ENCODE measurements at places on chromosomes 16 and 17. TPM values are rescaled to one million over a fixed set of nuclear protein-coding genes. Genes with fewer than 3 reads are reported as not detected.

The SLFN12L gene
- 1.4 TPM for polyA plus RNA-seq

The AURKB gene
- polyA plus RNA-seq = 22.6 TPM

The CLDN7 gene
- 250 TPM for polyA plus RNA-seq

The IGF2BP1 gene
- polyA plus RNA-seq = 30.7 TPM

The KRT20 gene
- 31.7 TPM for polyA plus RNA-seq

The ABAT gene
- polyA plus RNA-seq = 55.7 TPM

The MPO gene
- polyA plus RNA-seq = 0.79 TPM

The KAT2A gene
- polyA plus RNA-seq = 49.1 TPM

The CTRB2 gene
- polyA plus RNA-seq = not detected

The MRPL27 gene
- polyA plus RNA-seq = 71.8 TPM

The CDRT4 gene
- 29.3 TPM for polyA plus RNA-seq

The SLC16A11 gene
- polyA plus RNA-seq = 0.94 TPM

The GRIN2C gene
- polyA plus RNA-seq = 0.33 TPM

The PARD6A gene
- 1.6 TPM for polyA plus RNA-seq

The SPHK1 gene
- 3.1 TPM for polyA plus RNA-seq

The PRR14 gene
- 35.0 TPM for polyA plus RNA-seq

The RNFT1 gene
- 31.9 TPM for polyA plus RNA-seq

The CMTM3 gene
- 26.2 TPM for polyA plus RNA-seq

The DOC2A gene
- 4.2 TPM for polyA plus RNA-seq

The ZNHIT3 gene
- polyA plus RNA-seq = 50.7 TPM

The AKTIP gene
- polyA plus RNA-seq = 31.3 TPM

The KRTAP3-2 gene
- not detected for polyA plus RNA-seq

The ZMYND15 gene
- polyA plus RNA-seq = 5.1 TPM

The MFAP4 gene
- polyA plus RNA-seq = 116 TPM

The MYH8 gene
- 2.1 TPM for polyA plus RNA-seq

The HOXB5 gene
- polyA plus RNA-seq = 25.7 TPM

The AOC2 gene
- 1.2 TPM for polyA plus RNA-seq

The PHLPP2 gene
- 19.6 TPM for polyA plus RNA-seq

The HBA1 gene
- 1,041 TPM for polyA plus RNA-seq

The KRTAP4-6 gene
- not detected for polyA plus RNA-seq

The STAT5B gene
- 57.7 TPM for polyA plus RNA-seq

The CD300LG gene
- polyA plus RNA-seq = 0.30 TPM

The TBC1D3E gene
- 12.3 TPM for polyA plus RNA-seq

The MAPT gene
- 10.0 TPM for polyA plus RNA-seq

The CD68 gene
- polyA plus RNA-seq = 512 TPM

The GP1BA gene
- 1.5 TPM for polyA plus RNA-seq

The DDX52 gene
- polyA plus RNA-seq = 28.9 TPM

The CDH13 gene
- polyA plus RNA-seq = 17.1 TPM

The KRT39 gene
- not detected for polyA plus RNA-seq

The APPBP2 gene
- 30.5 TPM for polyA plus RNA-seq

The KRTAP1-5 gene
- not detected for polyA plus RNA-seq

The GALK1 gene
- 61.0 TPM for polyA plus RNA-seq

The MT3 gene
- 0.97 TPM for polyA plus RNA-seq

The OR1A1 gene
- polyA plus RNA-seq = not detected

The TEX14 gene
- 0.33 TPM for polyA plus RNA-seq

The ADGRG1 gene
- polyA plus RNA-seq = 102 TPM

The ACLY gene
- 99.7 TPM for polyA plus RNA-seq

The ZSCAN10 gene
- 0.66 TPM for polyA plus RNA-seq

The GAST gene
- polyA plus RNA-seq = 0.28 TPM

The PRSS33 gene
- 0.13 TPM for polyA plus RNA-seq

The CEP131 gene
- polyA plus RNA-seq = 9.0 TPM

The C17orf78 gene
- polyA plus RNA-seq = 6.0 TPM

The KRT33A gene
- polyA plus RNA-seq = not detected

The OR1F1 gene
- not detected for polyA plus RNA-seq

The CDRT15 gene
- polyA plus RNA-seq = 0.34 TPM

The ABCC1 gene
- 10.6 TPM for polyA plus RNA-seq

The EPOP gene
- 0.57 TPM for polyA plus RNA-seq

The ERN2 gene
- polyA plus RNA-seq = 17.6 TPM
